ENCODE measurements at places on chromosomes 1 and 21.

DNA sequence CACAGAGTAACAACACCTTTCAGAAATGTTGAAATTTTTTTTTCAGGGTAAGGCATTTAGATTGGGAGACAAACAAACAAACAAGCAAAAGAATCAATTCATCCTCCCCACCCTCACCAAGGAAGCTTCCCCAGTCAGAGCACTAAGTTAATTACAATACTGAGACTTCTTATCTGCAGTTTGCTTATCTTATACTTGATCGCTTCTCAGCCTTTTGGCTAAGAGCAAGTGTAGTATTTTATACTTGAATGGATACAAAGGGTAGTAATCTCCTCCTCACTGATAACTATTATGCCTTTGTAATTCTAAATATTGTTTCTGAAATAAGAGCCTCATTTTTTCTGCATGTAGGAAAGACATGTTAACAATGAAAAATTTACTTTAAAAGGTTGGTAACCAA is 54.4 kb downstream of the ADAMTS5 start:
- DNase-seq = no peak

DNA sequence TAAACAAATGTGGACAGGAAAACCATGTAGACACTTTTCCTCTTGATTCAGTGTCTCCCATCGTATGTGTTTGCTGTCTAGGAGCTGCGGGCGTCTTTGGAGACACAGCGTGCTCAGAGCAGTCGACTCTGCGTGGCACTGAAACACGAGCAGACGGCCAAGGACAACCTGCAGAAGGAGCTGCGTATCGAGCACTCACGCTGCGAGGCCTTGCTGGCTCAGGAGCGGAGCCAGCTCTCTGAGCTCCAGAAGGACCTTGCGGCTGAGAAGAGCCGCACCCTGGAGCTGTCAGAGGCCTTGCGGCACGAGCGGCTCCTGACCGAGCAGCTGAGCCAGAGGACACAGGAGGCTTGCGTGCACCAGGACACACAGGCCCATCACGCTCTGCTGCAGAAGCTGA is 27.2 kb upstream of the DIP2A start:
- DNase-seq = no peak

DNA sequence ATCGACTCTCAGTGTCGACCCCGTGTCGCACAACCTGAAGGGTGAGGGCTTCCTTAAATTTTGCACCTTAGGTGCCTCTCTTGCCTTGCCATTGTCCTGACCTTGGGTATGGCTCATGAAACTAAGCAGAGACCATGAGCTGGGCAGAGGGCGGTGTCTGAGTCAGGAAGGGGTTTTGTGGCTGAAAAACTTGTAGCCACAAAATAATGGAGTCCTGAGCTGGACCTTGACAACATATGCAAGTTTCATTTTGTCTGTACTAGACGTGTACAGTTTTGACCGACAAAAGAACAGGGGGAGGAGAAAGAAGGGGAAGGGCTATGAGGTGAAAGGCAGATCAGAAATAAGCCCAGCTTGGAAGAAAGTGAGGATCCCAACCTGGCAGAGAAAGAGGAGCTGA is 8.3 kb upstream of the RUNX1 start:
- no peak for DNase-seq

- DNase-seq = no peak
Observed at GRCh38 chr1:98490099-98490498, 171.4 kb upstream of the SNX7 start.

GRCh38 chr1:26023009-26023408 is 1.4 kb downstream of the EXTL1 start:
- no peak for DNase-seq

DNA sequence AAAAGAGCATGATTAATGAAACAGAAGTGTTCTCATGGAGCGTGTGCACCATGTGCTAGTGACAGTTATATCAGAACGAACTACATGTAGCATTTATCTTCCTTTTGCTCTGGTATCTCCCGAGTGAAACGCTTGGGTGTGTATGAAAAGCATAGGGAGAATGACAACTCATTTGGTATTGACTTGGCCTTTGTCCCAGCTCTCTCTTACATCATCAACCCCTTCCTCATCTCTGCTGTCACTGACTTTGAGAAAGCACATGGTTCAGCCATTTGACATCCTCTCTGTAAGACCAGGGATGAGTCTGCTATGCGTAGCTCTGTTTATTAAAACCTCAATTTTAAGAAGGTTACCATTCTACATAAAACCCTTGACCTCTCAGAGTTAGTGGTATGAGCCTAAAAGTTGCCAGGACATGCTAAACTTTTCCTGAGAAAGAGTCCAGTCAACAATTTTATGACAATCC is 201.0 kb downstream of the NRIP1 start:
- DNase-seq = no peak

DNA sequence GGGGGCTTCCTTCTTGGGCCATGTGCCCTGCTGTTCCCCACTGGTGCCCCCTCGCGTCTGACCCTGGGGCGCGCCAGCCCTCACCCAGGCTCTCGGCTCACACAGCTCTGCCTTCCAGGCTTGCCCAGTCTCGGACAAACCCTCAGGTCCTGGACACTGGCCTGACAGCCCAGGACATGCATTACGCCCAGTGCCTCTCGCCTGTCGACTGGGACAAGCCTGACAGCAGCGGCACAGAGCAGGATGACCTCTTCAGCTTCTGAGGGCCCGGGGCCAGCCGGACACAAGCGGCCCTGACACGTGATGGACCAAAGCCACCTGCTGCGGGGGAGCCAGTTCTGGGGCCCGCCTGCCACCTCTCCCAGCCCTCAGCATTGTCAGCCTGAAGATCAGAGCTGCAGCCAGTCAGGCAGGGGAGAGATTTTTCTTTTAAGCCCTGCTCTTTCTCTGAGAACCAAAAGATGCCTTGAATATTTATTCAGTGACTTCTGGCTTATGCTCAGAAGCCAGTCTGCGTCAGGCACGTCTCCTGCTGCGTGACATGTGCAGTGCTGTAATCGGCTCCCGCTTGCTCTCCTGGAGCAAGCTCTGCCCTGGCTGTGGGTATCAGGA is 23.4 kb downstream of the LDLRAP1 start:
- no peak for DNase-seq

DNA sequence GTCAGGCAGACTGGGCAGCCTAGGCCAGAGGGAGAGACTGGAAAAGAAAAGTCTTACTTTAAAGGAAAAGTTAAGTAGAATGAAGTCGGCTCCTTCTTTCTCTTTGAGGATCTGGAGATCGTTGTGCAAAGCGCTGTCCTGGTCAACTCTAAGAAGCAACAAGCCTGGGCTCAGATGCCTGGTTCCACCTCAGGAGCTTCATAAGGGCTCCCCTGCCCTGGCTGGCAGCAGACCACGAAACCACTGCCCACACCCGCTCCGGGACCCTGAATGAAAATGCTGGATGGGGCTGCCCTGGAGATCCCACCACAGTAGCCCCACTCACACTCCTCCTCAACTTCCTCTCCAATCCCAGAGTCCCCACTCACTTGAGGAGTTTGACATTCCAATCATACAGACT is 6.4 kb downstream of the UBE2Q1 start:
- DNase-seq = no peak

- DNase-seq = no peak
Observed at GRCh38 chr1:44592208-44593145, 81.8 kb downstream of the TMEM53 start.

DNA sequence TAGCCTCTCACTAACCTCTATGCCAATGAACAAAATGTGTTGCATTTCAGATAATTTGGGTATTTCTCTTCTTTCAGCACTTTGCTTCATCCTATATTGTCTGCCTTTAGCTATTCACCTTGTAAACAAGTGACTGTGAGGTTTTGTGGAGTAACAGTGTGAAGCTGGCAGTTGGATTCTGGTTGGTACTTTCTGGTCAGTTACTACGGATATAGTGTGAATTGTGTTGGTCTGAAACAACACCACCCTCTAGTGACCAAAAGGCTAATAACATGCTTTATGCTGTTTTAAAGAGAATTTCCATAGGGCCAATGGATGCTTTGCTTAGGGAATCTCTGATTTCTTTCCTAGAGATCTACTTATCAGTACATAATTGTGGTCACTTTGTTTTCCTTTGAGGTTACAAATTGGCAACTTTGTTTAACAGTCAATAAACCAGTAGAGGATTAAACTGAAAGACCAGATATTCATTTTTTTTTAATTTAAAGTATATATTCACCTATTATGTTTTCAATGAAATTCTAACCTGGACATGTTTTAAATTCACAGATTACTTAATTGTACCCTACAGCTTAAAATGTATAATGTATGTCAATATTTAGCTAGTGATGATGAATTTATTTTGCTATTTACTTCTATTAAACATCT is 2.5 kb upstream of the PTGER3 start:
- DNase-seq = no peak

DNA sequence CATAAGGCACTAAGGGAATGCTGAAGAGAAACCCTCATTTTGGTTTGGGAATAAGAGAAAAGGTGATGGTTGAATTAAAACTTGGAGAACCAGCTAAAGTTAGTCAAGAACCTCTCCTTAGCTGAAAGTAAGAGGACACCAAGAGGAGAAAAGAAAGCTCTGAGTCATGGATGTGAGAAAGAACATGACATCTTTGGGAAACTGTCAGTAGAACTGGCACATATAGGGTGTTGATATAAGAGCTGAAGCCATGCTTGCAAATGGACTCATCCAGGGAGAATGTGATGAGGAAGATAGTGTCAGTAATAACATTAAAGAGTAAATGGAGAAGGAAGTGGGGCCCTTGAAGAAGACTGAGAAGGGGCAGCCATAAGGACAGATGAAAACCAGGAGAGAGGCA is 54.3 kb downstream of the LRRC8C start:
- DNase-seq = no peak

- no peak for DNase-seq
Observed at GRCh38 chr1:166174108-166174507, 7.3 kb upstream of the FAM78B start.

DNA sequence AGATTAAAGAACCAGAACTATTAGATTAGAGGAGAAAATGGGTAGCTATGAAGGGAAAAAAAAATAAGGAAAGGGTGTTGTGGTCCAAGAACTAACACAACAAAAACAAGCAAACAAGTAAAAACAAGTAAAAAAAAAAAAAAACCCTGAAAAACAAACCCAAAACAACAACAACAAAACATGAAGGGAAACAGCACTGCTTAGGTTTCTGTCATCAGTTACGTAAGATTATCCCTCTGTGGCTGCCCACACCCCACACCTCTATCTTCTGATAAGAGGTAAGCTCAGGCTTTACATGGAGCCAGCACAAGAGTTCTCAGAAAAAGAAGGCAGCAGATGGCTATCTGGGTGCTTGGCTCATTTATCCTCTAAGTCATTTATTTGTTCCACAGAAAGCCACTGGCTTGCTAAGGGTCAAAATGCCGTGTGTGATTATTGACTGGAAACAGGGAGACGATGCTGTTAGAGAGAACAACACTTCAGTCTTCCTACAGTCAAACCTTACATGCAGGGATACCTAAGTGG is 57.5 kb downstream of the KIAA0319L start:
- no peak for DNase-seq

DNA sequence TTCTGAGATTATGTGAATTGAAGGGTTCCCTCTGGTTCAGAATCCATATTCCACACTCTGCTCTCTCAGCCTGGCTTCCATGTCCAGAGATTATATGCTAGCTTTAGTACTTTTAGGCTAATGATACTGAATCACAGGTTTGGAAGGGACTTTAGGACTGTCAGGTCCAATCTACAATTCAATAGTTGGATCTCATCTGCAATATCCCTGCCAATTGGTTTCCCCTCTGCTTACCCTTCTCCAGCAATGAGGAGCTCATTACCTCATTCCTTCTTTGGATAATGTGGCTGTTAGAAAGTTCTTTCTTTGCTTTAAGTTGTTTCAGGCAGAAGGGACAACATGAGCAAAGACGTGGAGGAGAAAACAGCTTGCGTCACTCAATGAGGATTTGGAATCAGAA is 245.3 kb downstream of the PLPP3 start:
- DNase-seq = no peak

DNA sequence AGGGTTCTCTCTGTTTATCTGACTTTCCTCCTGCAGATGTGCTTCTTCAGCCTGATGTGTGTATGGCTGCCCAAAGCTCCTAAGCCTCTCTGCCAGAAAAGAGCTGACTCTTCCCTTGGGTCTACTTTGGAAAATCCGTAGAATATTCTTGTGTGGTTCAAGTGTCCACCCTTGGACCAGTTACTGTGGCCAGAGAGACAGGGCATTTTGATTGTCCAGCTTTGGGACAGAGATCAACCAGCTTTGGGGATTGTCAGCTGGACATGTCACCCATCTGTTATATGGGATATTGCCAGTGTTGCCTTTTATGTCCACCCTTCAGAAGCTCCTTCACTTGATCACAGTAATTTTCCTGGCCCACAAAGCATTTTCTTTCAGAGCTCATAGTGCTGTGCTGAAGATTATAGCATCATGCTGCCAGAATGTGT is 126.2 kb upstream of the L1TD1 start:
- DNase-seq = no peak

DNA sequence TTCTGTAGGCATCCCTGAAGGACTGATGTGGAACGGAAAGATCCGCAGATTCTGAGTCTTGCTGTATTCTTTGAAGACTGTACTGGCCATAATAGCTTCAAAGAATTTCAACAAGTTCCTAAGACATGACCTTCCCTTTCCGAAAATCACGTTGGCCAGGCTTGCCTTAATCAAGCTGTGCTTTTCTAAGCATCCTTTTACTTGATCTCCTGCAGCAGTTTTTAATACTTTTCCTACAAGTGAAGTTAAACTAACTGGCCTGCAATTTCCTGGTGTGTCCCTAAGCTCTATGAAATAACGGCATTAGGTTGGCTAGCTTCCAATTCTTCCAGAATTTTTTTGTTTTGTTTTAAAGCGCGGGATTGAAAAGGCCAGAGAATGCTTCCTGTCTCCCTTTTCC is 40.3 kb downstream of the SPAG17 start:
- no peak for DNase-seq

DNA sequence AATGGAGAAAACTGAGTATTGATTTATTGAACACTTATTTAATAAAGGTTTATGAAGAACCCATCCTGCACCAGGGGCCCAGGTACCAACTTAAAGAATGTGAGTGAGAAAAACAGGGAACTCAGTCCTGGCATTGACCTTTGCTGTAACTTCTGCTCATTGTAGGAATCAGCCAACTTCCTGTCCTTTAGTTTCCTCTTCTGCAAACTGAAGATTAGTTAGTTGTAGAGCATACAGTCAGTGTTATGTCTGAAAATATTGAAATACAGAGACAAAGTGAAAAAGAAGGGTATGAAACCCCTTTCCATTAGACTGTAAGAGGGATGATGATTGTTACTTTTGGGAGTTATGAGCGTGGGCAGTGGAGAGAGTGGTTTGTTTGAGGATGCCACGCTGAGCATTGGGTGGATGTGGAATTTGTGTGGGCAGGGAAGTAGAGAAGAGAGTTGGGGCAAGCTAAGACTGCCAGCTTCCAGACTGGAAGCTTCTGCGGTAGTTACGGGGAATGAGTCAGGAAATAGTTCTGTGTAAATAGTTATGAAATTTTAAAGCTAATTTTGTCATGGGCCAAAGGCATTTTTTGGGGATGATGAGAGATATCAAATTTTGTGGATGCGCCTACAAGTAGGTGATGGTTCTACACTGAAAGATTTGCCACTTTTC is 89.2 kb downstream of the GPR88 start:
- no peak for DNase-seq

GRCh38 chr1:50981741-50982140 is 11.7 kb downstream of the CDKN2C start:
- no peak for DNase-seq

- no peak for DNase-seq
Observed at GRCh38 chr21:31173881-31174555, 135.7 kb upstream of the KRTAP19-8 start.

GRCh38 chr21:14686466-14687267 is 140.6 kb upstream of the SAMSN1 start:
- DNase-seq = no peak

GRCh38 chr1:235051521-235051920 is 77.1 kb downstream of the TOMM20 start:
- no peak for DNase-seq

GRCh38 chr1:30684259-30684658 is 39.1 kb downstream of the MATN1 start:
- no peak for DNase-seq

Measured in mesothelial cell of epicardium (in vitro differentiated cells).